ENCODE measurements at places on chromosomes 16 and 17.

- no peak for DNase-seq
Measured at GRCh38 chr17:34384271-34384670, 21.2 kb upstream of the CCL1 start.

DNA sequence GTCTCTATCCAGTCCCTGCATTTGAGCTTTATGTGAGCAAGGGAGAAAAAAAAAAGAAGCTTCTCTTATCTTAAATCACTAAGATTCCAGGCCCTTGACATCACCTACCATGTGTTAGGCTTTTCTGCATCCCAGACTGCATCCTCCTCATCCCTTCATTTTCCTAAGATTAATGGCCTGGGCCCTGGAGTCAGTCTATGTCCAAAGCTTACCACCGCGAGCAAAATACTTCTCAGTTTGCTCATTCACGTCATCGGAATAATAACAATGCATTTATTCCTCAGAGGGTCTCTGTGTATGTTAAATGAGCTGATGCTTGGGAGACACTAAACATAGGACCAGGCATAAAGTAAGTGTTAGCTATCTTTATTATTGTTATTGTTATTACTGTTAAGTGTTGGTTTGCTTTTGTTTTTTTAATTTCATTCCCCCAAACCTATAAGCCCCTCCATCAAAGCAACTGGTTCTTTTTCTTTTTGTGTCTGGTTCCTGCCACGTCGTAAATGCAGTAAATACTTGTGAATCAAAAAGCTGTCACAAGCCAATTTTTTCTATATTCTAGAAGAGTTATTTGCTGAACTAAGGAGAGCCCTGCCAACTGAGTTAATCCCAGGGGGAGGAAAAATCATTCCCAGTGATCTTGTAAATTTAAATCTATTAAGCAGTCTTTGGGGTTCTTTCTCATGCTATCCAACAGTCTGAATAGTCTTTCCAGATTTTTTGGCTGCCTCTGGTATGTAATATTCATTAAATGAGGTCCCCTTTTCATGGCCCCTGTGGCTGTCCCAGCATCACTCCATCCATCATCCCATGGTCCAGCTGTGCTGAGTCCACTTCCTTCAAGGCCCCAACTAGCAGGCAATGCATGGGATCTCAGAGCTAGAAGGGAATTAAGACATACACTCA lies 46.5 kb downstream of the VAT1L start:
- no peak for DNase-seq

DNA sequence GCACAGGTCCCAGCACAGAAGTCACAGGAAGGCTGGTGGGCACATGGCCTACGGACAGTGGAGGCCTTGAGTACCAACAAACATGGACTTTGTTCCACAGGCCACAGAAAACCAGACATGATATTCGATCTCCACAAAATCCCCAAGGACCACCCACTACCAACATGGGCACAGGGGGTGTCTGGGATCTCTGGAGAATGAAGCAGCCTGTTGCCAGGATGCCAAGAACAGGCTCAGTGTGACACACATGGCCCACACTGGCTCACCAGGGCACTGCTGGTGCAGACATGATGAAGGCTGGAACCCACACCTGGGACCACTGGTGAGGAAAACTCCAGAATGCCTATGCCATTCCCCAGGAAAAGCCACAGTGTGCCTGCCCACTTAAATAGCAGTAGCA lies 120.2 kb downstream of the C16orf78 start:
- DNase-seq = no peak

DNA sequence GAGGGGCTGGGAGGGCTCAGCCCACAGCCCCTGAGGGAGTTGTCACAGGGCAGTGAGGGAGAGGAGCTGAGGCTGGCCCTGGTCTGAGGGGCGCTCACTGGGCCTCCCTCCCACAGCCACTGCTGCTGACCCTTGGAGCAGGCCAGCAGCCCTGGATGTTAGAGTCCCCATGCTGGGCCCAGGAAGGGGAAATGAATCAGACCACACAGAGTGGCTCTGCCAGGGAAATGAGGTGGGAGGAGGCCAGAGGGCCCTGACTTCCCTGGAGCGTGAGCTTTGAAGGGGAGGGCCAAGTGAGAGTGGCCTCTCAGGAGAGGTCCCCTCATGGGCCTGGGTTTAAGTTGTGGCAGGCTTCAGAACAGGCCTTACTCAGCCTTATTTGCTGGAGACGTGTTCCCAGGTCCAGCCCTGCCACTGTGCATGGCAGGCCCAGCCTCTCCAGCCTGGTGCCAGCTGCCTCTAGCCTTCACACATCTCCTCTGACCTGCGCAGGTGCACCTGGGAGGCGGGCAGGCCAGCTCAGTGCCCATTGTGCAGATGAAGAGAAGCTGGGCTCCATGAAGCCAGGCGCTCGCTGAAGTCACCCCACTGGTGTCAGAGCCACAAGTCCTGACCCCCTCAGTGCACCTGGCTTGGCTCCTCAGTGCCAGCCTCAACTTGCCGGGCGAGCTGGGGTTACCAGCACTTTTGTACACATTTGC lies 15.4 kb downstream of the GPT2 start:
- no peak for DNase-seq

GRCh38 chr17:39688475-39688835 lies 598 bp upstream of the PGAP3 start:
- no peak for DNase-seq
